ENCODE measurements at places on chromosomes 6 and 20.

GRCh38 chr6:97666889-97667288 is 383.9 kb upstream of the MMS22L start:
- DNase-seq = no peak

GRCh38 chr20:3754276-3754630 is 13.3 kb downstream of the ADISSP start:
- no peak for DNase-seq

GRCh38 chr20:49483696-49484123 is 1.2 kb upstream of the KCNB1 start:
- no peak for DNase-seq

- no peak for DNase-seq
Observed at GRCh38 chr6:34906826-34907225, 17.8 kb downstream of the ANKS1A start.

GRCh38 chr20:56350842-56351241 is 7.9 kb upstream of the FAM210B start:
- DNase-seq = no peak

DNA sequence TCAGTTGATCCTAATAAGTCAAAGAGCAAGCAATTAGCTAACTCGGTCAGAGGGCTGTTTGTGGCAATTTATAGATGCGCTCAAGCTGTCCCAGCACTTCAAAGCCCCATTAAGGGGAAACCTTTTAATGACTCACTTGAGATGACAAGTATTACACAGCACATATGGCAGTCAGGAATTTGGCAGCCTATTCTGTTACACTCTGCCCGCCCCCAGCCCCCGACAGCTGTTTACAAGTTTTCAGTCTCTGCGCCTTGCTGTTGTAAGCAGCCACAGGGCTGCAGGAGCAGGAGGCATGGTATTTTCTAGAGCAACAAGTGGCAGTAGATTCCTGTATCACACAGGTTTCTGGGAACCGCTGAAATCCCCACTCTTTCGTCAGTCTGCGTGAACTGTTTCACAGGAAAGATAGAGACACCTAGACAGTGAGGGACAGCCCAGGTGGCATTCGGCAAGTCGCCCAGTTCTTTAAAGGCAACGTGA is 263.0 kb downstream of the FOXC1 start:
- DNase-seq = peak; percentile 27

- DNase-seq = no peak
Observed at GRCh38 chr6:150880336-150880735, 14.8 kb downstream of the MTHFD1L start.

- DNase-seq = no peak
Observed at GRCh38 chr6:122020588-122021264, 378.7 kb upstream of the HSF2 start.

GRCh38 chr20:23156842-23157423 is 70.8 kb upstream of the CD93 start:
- no peak for DNase-seq

DNA sequence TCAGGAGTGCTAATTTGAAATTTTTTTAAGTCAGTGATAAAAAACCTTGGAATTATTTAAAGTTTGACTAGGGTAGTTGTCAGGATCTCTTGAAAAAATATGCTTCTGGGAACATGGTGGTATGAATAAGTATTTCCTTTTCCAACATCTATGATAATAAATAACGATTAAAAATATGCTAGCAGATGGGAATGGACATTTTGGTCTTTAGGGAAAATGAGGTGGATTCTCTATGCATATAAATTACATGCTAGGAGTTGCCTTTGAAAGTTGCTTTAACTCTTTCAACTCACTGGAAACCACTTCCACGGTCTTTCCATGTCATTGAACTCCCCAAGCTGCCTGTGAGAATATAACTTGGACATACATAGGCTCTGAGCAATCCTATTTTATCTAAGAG is 731.5 kb upstream of the MARCKS start:
- DNase-seq = no peak

DNA sequence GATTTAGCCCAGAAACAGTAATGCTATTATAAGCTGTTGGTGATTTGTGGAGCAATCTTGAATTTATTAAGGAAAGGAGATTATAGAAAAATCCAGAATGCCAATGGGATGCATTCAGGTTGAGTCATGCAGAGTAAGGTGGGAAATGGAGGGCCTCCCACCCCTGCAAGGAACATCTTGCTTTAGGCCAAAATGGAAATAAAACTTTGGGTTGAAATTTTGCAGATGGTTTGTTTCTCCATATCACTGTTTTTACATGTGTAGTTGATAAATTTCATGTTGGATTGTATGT is 152.4 kb downstream of the BCAS1 start:
- no peak for DNase-seq

- no peak for DNase-seq
Observed at GRCh38 chr6:73134588-73134987, 90.7 kb downstream of the KHDC1L start.

GRCh38 chr20:58851221-58851968 is 693 bp upstream of the GNAS-AS1 start:
- no peak for DNase-seq

GRCh38 chr6:148693882-148694484 is 52.8 kb upstream of the UST start:
- no peak for DNase-seq

DNA sequence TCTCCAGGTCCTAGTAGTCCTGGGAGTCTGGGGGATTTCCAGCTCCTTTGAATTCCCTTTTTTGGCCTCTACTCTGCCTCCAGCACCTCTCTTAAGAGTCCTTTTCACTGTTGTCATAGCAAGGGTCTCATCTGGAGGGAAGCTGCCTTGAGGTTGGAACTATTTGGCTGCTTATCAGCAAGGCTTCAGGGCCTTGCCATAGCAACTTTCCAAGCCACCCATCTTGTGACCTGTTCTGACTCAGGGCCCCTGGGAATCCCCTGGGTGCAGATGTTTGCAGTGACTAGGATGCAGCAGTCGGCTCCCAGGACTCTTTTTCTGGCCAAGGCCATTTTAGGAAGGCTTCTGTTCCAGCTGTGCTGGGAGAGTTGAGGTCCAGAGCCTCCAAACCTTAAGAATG is 12.4 kb downstream of the PKIG start:
- no peak for DNase-seq

DNA sequence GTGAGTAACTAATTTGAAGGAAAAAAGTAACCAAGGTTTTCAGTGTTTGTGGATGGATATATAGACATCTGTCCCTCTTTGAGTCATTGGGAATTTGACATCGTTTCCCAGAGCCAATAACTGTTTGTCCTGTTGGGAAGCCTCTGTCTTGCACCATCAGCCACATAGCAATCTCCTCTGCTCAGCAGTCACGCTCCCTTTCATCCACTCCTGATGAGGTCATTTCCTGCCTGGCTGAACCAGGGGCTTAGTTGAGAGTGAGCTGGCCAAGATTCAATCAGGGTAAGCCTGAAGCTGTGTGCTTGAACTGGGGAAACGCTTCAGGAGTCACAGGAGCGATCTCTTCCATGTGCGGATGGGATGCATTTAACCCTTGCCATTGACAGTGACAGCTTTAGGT is 121.5 kb upstream of the FOXQ1 start:
- no peak for DNase-seq

DNA sequence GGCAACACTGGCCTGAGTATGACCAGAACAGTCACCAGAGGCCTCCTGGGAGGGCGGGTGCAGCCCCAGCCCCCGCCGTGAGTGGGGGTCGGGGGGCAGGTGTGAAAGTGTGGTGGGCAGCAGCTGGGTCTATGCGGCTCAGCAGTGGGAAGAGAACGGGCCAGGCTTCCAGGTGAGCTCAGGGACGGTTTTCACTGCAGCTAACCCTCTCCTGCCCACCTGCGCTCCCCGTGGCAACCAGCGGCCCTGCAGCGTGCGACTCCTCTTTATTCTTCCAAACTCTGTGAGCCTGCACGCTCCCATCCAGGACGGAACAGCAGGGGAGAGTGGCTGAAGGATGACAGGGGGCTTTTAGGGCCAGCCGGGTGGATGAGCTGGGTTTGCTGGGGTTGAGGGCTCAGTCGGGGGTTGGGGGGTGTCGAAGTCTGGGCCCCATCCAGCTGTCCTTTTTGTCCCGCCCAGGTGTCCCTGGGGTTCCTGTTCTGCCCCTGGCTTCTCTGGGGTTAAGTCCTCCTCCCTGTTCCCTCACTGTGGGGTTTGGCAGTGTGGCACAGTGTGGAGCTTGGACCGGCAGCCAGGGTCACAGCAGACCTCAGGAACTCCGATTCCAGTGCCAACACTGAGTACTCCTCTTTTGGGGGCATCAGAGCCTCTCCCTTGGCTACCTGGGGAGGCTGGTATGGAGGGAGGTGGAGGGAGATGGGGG is 859 bp upstream of the BIRC7 start:
- no peak for DNase-seq

DNA sequence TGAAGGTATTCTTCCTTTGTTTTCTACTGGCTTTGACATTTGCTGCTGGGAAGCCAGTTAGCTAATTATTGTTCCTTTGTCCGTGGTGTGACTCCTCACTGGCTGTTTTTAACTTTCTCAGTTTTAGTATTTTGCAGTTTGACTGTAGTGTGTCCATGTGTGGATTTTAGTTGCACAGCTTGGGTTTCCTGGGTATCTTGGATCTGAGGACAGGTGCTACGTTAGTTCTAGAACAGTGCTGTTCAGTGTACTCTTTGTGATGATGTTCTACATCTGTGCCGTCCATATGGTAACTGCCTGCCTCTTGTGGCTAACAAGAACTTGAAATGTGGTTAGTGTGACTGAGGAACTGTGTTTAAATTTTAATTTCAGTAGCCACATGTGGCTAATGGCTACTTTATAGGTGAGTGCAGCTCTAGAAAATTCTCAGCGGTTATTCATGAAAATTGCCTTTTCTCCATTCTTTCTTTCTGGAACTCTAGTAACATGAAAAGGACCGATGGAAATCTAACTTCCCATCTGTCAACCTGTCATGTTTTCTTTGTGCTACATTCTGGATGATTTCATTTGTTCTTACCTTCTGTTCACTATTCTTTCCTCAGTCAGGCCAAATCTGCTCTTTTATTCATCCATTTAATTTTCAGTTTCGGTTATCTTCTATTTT is 7.4 kb downstream of the SNX9 start:
- DNase-seq = peak; percentile 46

DNA sequence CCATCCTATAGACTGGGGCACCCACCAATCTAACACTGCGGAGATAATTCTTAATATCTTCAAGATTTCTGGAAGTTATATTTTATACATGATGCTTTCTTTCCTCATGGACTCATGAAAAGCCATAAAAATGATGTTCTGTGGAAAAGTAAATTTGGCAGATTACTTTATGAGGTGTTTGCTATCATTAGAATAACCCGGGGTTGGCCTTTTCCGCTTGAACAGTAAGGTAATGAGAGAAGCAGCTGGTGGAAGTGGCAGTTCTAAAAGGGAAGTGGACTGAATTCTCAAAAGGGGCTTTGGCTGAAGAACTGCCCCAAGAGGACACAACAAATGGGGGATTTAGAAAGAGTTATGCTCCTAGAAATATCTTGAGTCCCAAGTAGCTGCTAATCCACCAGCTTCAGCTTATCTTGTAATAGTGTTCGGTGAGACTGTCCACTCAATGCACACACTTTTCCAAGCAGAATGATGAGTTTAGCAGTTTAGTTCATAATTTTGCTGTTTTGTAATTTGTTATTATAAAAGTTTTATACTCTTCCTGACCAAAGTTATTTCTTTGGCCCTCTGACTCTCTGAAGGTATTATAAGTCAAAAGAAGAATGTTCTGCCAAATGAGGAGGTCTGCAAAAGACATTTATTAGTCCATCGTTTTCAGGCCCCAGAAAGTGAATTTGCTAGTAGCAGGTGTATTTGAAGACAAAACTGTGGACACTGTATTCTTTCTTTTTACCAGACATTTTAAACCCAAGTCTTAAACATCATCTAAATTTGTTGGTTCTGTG is 2.9 kb downstream of the ISM1 start:
- no peak for DNase-seq

DNA sequence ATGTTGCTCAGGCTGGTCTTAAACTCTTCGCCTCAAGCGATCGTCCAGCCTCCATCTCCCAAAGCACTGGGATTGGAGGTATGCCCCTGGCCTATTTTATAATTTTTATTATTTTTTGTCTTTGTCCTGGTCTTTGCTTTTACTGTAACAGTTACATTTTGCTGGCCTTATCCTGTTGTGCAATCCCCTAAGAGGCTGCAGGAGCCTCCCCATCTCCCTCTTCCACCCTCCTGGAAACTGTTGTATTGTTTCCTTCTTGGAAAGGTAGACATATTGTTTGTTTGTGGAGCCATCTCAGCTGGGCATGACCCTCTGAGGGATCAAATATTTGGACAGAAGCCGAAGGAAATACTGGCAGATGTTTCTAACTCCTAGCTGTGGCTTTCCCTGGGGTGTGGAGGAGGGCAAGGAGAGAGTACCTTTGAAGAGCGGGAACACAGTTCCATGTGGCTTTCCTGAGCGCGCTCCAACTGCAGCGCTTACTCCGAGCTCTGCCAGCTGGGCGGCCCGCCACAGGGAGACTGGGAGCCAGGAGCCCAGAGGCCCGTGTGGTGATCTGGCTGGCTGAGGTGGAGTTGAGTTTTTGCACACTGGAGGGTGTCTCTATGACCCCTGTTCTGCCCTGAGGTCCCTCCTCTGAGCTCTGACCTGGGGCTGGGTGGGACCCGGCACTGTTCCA is 4.9 kb downstream of the MAPK13 start:
- no peak for DNase-seq

GRCh38 chr6:47862731-47863130 is 80.9 kb downstream of the OPN5 start:
- no peak for DNase-seq

DNA sequence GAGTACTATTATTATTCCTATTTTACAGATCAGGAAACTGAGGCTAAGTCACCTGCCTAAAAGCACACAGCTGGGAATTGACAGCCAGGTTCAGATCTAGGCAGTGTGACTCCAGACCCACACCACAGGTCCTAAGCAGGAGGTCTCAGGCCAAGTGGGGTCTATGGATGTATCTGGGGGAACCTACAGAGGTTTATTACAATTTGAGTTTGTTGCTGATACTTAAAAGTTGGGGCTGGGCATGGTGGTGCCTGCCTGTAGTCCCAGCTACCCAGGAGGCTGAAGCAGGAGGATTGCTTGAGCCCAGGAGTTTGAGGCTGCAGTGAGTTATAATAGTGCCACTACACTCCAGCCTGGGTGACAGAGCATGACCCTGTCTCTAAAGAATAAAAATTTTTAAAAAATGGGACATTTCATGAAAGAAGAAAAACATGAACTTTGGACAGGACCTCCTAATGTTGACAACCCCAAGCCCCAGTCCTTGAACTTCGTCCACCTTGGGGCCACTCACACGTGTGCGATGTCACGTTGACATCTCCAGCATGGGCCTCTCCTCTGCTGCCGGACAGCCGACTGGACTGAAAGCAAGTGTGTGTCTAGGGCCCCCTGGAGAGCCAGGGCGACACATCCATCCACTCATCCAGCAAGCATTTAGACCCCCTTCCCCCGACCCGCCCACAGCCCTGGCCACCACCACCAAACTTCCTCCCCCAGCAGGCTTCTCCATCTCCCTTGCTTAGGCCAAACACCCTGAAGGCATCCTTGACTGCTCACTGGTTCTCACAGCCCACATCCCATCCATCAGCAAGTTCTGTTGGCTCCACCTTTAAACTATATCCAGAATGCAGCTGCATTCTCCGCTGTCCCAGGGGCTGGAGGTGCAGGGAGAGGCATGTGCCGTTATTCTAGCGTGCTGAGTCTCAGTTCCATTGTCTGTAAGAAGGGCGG is 40.0 kb downstream of the NOL4L start:
- DNase-seq = no peak
